Activated CD4-positive, alpha-beta memory T cell treated with anti-CD3 and anti-CD28 coated beads, Interleukin-2, amount 10 ng/mL, durations not matched to agents 7 days and 5 days (primary cell): ENCODE measurements at places on chromosomes 2 and 18.

- no peak for DNase-seq
These were observed 1436.4 kb downstream of the SUCLG1 start for GRCh38 chr2:83022631-83023210.

GRCh38 chr2:217604527-217605194, 398.1 kb downstream of the TNS1 start:
- no peak for DNase-seq

GRCh38 chr18:42392416-42392815, 437.4 kb downstream of the PIK3C3 start:
- DNase-seq, result no peak

DNA sequence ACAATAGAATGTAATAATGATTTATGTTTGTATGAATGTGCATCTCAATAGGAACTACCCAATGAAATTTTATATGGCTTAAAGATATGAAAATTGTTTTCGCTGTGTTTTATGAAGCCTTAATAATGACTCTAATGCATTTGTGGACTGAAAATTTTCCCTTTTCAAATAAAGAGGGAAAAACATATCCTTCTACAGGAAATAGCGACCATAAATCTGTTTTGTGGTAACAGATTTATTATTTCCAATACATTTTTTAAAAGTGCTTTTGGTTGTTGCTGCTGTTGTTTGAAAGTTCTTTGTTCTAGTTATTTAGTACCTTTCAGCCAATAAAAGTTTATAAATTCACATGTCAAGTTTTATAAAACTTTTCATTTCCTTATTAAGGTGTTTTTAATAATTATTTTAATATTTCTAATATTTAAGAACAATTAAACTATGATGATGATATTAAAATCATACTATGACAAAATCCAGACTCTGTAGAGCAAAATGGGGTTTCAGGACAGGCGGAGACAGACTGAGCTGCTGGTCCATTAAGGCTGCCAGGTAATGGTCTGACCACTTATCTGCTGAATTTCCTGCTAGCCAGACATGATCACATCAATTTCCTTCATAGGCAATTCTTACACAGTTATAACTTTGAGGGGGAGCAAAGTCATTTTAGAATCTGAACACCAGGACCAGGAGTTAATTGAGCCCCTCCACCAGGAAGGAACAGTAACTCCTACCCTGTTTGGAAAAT, 65.7 kb upstream of the NEUROD1 start:
- no peak for DNase-seq
